Renal pelvis (tissue), 12 donors: ENCODE measurements at places on chromosomes 2 and 18. TPM values are rescaled to one million over a fixed set of nuclear protein-coding genes. Genes with fewer than 3 reads are reported as not detected.

Gene CABYR
- 7.0 TPM for polyA plus RNA-seq

DNA sequence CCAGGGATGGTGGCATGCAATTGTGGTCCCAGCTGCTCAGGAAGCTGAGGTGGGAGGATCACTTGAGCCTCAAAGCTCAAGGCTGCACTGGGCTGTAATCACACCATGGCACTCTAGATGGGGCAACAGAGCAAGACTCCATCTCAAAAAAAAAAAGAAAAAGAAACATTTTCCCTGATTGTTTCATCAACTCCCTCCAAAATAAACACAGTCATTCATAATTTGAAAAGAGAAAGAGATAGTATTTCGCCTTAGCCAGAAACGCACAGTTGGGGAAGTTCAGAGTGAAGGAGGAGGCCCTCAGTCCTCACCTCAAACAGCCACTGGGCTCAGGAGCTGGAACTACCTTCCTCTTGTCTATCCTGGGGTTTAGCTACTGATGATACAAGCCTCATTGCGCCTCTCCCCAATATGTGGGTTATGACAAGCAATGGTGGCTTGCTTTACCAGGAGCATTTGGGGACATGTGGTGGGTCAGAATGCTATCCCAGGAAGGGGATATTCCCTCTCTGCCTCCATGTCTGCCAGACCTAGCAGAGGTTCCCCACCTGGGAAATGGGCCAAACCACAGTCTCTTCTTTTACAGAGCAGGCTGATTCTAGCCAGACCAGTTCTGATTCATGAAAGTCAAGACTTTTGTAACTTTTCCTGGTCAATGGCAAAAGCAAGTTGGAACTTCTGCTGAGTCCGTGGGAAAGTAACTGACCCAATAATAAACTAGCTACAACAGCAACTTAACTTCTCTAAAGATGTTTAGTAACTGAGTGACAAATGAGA lies 22.2 kb upstream of the TMEM87B start:
- DNase-seq: no peak

- peak; percentile 50 for DNase-seq
Measured at GRCh38 chr2:213187833-213188532, 36.6 kb upstream of the IKZF2 start.

DNA sequence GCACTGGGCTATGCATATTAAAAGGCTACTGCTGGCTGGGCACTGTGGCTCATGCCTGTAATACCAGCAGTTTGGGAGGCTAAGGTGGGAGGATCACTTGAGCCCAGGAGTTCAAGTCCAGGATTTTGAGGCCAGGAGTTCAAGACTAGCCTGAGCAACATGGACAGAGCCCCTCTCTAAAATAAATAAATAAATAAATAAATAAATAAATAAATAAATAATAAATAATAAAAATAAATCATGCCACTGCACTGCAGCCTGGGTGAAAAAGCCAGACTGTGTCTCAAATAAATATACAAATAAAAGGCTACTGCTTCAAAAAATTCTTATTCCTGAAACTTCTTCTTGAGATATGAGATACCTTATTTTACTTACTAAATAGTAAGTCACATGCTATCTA lies 439.6 kb downstream of the ERBB4 start:
- no peak for DNase-seq
